NCI-H1694 (cell line): ENCODE measurements at places on chromosomes 11 and 22.
A peak's percentile ranks its signal among the peaks of the same experiment; 100 is the strongest.

GRCh38 chr22:46008836-46009596 lies 32.1 kb upstream of the WNT7B start:
- no peak for DNase-seq

GRCh38 chr11:2781408-2782274 lies 81.8 kb upstream of the KCNQ1OT1 start:
- DNase-seq = no peak

- DNase-seq = no peak
Measured at GRCh38 chr11:77345621-77346020, 44.1 kb upstream of the GDPD4 start.

- DNase-seq = no peak
Measured at GRCh38 chr11:120324932-120325810, at the start of gene TLCD5. TSS of gene TLCD5 (plus strand) at chr11:120325299. CDS start at chr11:120327442, 2,143 bp downstream.

DNA sequence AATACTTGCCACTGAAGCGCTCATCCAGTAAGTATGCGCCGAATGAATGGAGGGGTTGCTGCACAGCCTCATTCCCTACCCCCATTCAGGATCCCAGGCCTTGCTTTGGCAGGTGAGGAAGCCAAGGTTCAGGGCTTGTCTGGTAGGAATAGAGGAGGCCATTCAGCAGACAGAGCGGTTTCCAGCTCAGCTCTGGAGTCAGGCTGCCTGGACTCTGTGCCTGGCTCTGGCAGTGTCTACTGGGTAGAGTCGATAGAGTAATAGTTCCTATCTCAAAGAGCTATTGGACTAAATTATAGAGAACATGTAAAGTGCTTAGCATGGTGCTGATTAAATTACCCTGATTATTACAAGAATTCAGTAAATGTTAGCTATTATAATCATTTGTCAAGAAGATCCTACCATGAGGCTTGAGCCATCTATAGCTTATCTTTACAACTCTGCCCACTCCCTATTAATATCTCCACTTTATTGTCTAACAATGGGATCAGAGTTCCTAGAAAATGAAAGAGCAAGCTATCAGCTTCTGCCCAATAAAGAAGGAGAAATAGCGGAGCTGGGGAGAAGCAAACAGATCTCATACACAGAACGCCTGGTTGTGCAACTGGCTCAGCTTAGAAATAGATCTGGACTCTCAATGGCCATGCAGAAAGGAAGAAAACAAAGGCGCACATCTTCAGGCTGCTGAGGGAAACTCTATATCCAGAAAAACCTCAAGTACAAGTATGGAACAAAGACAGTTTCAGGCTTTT lies 6.6 kb upstream of the SNX32 start:
- no peak for DNase-seq

DNA sequence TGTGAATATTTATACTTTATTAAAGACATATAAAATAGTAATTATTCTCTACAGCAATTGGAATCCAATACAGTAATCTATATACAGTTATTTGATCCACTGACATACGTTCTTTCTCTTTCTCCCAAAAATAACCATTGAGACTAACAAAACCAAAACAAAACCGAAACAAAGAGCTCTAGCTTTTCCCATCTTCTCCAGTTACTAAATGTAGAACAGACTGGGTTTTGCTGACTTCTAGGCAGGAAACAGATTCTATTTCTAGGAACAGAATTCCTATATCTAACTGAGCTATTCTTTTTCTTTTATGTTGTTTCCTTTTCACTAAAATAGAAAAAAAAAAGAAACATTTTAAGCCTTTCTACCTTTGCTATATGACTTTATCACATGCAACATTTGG lies 80.1 kb downstream of the PACS1 start:
- DNase-seq = no peak

DNA sequence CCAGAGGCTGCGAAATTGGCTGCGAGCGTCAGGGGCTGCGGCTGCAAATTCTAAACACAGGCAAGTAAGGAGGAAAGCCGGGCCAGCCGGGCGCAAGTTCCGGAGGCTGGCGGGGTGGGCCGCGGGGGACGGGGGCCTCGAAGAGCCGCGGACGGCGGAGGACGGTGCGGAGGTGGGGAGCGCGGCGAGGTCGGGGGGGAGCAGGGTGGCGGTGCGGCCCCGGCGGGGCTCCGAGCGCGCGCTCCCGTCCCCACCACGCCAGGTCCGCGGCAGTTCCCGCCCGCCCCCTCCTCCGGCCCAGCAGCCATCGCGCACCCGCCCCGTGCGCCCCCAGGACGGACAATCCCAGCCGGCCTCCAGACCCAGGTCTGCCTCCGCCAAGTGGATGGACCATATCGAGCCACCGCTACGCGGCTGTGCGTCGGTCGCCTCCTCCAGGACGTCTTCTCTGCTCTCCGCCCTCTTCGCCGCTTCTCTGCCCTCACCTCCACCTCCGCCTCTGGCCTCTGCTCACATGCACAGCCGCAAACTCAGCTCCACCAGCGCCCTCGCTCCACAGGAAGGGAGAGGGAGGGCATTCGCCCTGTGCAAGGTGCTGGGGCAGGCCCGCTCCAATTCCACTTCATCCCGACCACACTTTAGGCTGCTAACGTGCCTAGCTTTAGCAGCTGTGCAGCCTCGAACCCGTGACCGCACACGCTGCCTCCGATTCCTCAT lies 7.2 kb downstream of the ELFN2 start:
- no peak for DNase-seq

GRCh38 chr11:37078521-37078920 lies 480.5 kb upstream of the RAG2 start:
- no peak for DNase-seq

DNA sequence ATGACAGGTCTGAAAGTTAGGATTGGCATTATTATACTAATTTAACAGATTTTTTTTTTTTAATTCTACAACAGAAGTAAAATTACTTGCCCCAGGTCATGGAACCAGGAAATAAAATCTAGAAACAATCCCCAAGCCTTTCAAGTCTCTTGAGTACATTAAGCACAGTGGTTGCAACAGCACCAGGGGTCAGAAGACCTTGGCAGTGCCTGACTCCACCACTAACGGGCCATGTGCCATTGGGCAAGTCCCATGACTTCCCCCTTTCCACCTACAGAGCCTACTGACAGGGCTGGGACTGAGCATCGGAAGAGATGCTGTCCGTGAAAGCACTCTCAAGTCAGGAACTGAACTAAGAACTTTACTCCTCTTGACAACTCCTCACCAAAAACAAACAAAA lies 98.6 kb upstream of the AKIP1 start:
- no peak for DNase-seq

DNA sequence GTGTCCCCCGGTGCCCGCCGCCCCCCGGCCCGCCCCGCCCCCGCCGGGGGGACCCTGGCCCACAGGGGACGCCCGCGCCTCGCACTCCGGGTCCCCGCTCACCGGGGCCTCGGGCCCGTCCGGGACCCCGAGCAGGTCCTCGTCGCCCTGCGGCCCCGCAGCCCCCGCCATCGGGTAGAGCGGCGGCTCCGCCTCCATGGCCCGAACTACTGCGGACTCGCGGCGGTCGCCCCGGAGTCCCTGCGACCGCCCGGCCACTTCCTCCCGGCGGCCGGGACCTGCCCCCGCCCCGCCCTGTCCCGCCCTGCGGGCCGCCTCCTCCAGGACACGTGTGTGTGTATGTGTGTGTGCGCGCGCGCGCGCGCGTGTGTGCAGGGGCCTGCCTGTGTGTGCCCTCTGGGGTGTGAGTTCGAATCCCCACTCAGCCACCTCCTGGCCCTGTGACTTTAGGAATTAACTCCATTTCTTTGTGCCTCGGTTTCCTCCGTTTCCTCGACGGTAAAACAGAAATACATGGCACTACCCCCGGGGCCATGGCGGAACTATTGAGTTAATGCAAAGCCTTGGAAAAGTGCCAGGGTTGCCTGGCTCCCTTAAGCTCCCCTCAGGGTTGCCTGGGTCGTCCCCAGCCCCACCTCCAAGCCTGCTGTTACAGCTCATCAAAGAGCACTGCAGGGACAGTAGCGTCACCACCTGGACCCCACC lies at the start of gene UNC93B1:
UNC93B1 (minus strand) TSS at position 252 of the 705 bp plus-strand sequence; CDS start at position 198, 54 bp downstream.
- peak; percentile 18 for DNase-seq

DNA sequence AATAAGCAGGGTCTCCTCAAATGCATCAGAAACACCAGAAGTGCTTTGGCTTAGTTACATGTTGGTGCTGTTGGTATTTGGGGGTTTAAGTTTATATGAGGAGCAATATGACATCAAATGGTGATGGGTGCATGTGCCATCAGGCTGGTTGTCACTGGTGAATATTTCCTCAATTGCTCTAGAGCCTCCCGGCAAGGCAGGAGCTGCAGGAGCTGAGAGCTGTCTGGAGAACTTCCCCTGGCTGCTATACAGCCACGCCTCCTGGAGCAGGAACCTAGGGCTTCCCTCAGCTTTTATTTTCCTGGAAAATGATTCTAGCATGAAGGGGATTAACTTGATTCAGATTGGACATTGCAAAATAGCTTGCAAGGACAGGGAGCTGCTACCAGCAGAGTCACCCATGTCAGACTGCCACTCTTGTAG lies 15.8 kb downstream of the IGLL5 start:
- no peak for DNase-seq

GRCh38 chr11:45073685-45074141 lies 72.7 kb upstream of the PRDM11 start:
- DNase-seq = no peak

DNA sequence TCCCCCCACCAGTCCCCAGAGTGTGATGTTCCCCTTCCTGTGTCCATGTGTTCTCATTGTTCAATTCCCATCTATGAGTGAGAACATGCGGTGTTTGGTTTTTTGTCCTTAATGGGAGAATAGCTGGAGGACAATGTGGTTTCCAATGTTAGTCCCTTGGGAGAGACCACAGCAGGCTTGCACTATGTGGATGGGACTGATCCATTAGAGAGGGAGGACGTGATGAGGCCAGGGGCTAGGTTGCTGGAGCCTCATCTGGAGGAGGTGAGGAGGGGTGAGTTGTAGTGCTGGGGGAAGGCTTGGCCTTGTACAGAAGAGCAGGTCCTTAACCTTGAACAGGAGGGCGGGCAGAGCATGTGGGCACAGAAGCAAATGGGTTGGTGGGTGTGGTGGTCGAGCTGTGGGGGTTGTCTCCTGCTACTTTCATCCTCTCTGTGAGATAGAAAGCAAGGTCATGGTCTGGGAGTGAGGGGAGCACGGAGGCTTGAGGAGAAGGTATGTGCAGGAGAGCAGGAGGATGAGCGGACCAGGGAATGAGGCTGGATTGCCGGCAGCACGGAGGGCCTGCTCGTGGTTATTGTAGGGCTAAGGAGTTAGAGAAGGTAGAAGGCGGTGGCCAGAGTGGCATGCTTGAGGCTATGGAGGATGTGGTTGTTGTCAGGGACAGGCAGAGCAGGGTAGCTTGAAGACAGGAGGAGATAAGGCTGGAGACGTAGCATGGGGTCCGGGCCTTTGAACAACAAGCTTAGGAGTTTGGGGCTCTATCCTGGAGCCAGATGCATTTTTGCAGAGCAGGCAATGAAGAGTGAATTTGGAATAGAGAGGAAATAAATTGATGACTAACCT lies 11.2 kb upstream of the SREBF2 start:
- no peak for DNase-seq

GRCh38 chr11:61815790-61816735 lies 740 bp downstream of the FADS1 start:
- DNase-seq = peak; percentile 54

- DNase-seq = no peak
Measured at GRCh38 chr11:96147186-96147585, 195.8 kb downstream of the MAML2 start.

DNA sequence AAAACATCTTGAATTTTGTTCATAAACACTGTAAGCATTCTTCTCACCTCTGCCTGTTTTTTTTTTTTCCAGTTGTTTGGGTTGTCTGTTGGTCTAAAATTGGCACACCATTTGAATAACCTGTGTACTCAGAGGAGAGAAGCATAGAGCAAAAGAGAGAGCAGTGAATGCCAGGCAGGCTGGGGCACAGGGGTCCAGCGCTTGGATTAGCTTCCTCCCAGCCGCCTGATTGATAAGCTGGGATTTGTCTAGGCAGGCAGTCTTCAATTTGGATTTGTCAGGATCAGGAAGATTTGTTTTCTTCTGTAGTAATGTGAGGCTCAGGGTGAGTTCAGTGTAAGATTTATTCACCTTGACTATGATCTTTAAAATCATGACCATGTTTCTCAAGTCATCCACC lies 59.0 kb downstream of the ARL14EP start:
- no peak for DNase-seq

- no peak for DNase-seq
Measured at GRCh38 chr11:92969634-92970347, at the start of gene MTNR1B. TSS of gene MTNR1B (plus strand) at chr11:92969651. CDS start at chr11:92969726, 75 bp downstream.

- DNase-seq = no peak
Measured at GRCh38 chr11:30406978-30407762, 84.3 kb downstream of the ARL14EP start.

DNA sequence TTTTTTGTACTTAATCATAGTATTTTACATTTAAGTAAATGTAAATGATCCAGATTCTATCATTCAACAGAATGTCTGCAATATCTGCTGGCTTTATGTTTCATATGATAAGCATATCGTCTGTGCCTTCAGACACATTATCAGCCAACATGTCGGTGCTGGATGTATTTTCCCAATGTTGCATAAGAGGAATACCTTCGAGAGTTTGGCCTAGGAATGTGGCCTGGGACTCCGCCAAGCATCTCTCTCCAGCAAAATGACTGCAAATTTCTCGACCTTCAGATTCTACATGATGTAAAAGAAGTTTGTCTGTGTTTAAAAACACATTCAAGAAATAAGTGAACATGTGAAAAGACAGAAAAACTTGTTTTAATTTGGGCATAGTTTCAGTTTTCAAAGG lies 6.9 kb downstream of the BDNF start:
- no peak for DNase-seq

- DNase-seq = peak; percentile 84
Measured at GRCh38 chr11:20112291-20113148, 47.8 kb downstream of the DBX1 start.

DNA sequence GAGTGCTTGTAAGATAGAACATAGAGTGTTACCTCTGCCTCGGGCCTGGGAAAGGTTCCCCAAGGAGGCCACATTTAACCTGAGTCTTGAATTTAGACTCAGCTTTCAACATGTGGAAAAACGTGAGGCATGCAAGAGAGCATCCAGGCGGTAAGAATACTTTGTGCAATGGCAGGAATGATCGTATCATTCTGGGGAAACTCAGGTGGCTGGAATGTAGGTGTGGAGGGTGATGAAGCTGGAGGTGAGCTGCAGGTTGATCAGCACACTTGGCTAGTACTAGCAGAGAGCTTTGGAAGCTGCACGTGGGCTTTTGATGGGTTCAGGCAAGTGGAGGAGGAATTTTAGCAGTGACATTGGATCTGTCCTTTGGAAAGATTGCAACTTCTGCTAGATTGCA lies 270.3 kb upstream of the RAG2 start:
- DNase-seq = no peak

GRCh38 chr11:19769820-19770219 lies 57.2 kb downstream of the NAV2 start:
- no peak for DNase-seq

DNA sequence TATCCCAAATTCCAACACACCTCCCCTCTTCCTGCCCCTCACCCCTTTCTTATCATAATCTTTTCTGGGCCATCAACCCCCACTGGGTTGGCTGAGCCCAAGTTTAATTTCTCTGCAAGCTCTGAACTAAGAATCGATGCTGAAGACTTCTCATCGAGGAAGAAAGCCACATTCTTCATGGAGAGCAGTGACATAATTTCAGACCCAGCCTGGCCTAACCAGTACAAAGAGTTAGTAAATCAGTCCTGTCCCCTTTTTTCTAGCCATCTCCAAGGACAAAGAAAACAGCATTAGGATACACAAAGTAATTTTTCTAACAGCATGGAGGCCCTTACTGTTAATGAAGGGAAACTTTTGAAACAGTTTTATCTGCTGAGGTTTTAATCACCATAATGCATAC lies 45.0 kb downstream of the KCNJ1 start:
- no peak for DNase-seq
